HT-29 (cell line): ENCODE measurements at places on chromosomes 13 and 19. TPM values are rescaled to one million over a fixed set of nuclear protein-coding genes. Genes with fewer than 3 reads are reported as not detected.
A peak's percentile ranks its signal among the peaks of the same experiment; 100 is the strongest.

PEX11G gene
- total RNA-seq = 4.0 and 6.4 TPM in 2 replicates

CDC42EP5 gene
- total RNA-seq = 59.0 and 72.4 TPM in 2 replicates

DNA sequence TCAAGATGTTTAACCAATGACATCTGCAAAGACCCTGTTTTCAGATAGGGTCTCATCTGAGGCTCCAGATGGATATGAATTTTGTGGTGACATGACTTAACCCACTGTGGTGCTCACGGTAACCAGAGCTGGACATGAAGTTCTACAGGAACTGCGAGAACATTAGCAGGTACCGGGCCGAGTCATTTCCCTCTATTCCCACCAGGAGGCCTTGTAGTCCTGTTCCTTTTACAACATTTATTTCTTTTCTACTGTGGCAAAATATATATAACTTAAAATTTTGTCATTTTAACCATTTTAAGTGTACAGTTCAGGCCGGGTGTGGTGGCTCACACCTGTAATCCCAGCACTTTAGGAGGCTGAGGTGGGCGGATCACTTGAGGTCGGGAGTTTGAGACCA, 7.6 kb upstream of the TSPAN16 start:
- DNase-seq = peak; percentile 41

GRCh38 chr13:74825152-74825937, 656.6 kb downstream of the TBC1D4 start:
- DNase-seq = no peak

DNA sequence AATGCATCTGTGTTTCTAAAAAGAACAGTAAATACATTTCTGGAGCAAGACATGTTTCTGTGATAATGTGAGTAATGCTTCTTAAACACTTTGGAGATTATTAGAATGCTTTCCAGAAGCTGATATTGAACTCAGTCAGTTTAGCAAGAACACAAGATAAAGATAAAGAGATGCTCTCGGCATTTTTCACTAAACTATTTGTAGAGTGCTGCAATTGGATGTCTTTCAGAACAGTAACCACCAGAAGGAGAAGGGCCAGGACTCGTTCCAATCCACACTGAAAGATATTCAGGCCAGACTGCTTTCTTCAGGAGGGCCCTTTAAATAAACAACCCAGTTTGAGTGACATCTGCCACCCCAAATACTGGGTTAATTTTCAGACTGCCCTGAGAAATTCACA, 456.0 kb downstream of the TBC1D4 start:
- no peak for DNase-seq

GRCh38 chr13:113928685-113929627, 44.9 kb downstream of the C13orf46 start:
- DNase-seq = no peak

GRCh38 chr19:43305642-43306041, 36.3 kb upstream of the PSG9 start:
- peak; percentile 42 for DNase-seq

DNA sequence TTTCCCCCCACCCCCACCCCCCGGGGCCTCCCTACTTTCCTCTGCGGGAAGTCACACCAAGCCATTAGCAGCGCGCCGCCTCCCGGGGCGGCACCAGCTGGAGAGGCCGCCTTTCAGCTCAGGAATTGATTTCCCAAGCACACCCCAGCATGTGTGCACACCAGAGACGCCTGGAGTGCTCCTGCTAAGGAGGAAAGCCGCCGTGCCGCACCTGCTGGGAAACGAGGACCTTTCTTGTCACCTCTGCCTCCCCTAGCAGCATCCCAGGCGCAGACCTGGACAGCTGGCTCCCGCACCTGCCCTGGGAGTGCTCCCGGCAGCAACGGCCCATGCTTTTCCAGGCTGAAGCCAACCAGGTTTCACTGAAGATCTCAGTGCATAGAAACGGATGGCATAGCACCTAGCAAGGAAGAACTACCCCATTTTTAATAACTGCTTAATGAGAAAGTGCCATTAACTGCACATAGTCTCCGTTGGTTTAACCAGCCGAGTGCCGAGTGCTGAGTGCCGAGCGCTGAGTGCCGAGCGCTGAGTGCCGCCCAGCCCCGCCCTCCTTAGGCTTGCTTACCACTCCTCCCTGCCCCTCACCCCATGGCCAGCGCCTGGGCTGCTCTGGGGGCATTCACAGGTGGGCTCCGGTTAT, 165.0 kb downstream of the USP12 start:
- peak; percentile 55 for DNase-seq

DNA sequence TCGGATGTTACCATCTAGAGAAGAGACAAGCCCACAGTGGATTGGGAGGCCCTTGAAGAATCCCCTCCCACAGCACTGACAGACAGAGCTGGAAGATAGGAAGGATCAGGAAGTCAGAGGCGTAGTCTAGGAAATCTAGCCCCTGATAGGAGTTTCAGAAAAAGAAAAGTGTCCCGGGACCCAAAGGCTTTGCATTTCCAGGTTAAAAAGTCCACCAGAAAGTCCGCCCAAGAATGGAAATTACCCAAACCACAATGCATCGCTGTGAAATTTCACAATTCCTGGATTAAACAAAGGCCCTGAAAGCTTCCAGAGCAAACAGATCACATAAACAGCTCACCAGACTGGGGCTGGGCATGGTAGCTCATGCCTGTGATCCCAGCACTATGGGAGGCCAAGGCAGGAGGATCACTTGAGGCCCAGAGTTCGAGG, 146.9 kb downstream of the KDM4B start:
- no peak for DNase-seq

- DNase-seq = no peak
Observed at GRCh38 chr19:45104658-45105349, 11.8 kb downstream of the PPP1R37 start.
